Uterus (tissue), 4 donors: ENCODE measurements at places on chromosomes 7 and 10. TPM values are rescaled to one million over a fixed set of nuclear protein-coding genes. Genes with fewer than 3 reads are reported as not detected.

GRCh38 chr10:22321924-22322640 lies 1.2 kb downstream of the BMI1 start:
- H3K27ac ChIP-seq, result no peak overlapping the region
- no peaks in the 10 kb centered on the region for H3K4me1 ChIP-seq
- no peaks in the 10 kb centered on the region for H3K36me3 ChIP-seq
- no peak for DNase-seq
- peak overlapping the region; percentile 52 for H3K4me3 ChIP-seq

- no peak overlapping the region for H3K27ac ChIP-seq
- H3K36me3 ChIP-seq, result no peaks in the 10 kb centered on the region
- no peaks in the 10 kb centered on the region for H3K4me1 ChIP-seq
These were observed 59.6 kb downstream of the ATOH7 start for GRCh38 chr10:68172324-68172723.

The OR13A1 gene
- total RNA-seq, result not detected

GRCh38 chr10:97533888-97534287 lies 35.2 kb downstream of the UBTD1 start:
- no peaks in the 10 kb centered on the region for H3K36me3 ChIP-seq
- H3K27ac ChIP-seq, result no peak overlapping the region
- no peak for DNase-seq
- H3K4me3 ChIP-seq, result no peak overlapping the region
- H3K27me3 ChIP-seq, result no peaks in the 10 kb centered on the region

DNA sequence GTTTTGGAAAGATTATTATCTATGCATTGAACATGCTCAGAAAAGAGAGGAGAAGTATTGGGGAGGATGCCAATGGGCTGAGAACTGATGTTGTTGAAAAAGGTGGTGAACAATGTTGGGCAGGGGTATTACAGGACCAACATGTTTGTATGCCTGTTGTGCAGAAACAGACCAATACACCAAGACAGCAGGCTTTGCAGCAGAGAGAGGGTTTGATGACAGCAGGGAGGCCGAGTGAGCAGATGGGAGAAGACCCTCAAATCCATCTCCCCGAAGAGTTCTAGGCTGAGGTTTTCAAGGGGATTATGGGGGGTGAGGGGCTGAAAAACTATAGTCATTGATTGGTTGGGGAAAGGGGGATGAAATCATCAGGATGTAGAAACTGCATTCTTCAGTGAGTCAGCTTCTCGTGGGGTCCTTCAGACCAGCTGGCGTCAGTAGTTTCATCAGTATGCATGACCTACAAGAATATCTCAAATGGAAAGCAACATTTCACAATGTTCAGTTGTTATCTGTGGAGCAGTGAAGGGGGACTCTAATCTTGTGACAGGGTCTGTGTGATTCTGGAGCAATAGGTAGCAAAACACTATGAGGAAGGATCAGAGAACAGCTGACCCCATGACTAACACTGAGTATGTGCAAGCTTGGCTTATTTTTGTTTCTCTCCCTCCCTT lies 167.8 kb downstream of the BAMBI start:
- H3K27ac ChIP-seq, result no peak overlapping the region
- DNase-seq, result no peak
- no peaks in the 10 kb centered on the region for H3K36me3 ChIP-seq
- no peak overlapping the region for H3K4me3 ChIP-seq
- peaks cover 3% of the 10 kb centered on the region for H3K4me1 ChIP-seq

GRCh38 chr7:26279405-26279804 lies 12.3 kb upstream of the SNX10 start:
- H3K27ac ChIP-seq, result no peak overlapping the region
- no peak for DNase-seq
- H3K36me3 ChIP-seq, result no peaks in the 10 kb centered on the region
- H3K27me3 ChIP-seq, result no peaks in the 10 kb centered on the region
- no peak overlapping the region for H3K4me3 ChIP-seq

DNA sequence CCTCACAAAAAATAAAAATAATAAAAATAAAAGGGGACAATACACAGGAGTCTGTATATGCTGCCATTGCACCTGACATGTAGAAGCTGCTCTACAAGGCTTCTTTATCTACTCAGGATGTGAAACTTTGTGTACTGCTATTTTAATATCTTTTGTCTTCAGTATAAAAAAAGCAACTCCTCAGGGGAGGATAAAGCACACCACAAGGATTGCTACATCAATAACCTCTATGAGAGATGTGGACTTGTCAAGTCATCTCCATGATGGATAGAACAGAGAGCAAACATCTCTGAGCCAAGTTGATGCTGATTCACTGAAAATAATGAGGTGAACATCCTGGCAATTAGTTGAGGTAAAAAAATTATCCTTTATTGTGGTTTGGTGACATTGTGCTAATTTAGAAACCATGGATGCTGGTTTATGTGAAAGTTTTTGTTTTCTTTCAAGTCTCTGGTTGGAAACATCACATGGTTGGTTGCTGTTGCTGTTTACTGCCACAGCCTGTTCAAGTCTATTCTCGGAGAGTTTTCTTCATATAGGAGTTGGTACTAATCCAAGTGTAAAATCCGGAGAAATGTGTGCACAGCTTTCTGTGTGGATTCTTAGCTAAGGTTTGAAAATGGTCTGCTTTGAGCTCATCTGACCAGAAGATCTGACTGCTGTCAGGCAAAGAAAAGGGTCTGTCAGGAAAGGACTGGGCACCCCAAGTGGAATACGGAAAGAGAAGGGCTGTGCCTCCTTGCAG lies 1.5 kb upstream of the HECW1 start:
- DNase-seq, result no peak
- H3K36me3 ChIP-seq, result no peaks in the 10 kb centered on the region
- peaks cover 11% of the 10 kb centered on the region for H3K27me3 ChIP-seq
- H3K27ac ChIP-seq, result no peak overlapping the region
- peaks cover 17% of the 10 kb centered on the region for H3K4me1 ChIP-seq
- H3K4me3 ChIP-seq, result no peak overlapping the region

The LIPF gene
- not detected for total RNA-seq

The JCAD gene
- 25.6 TPM for total RNA-seq

DNA sequence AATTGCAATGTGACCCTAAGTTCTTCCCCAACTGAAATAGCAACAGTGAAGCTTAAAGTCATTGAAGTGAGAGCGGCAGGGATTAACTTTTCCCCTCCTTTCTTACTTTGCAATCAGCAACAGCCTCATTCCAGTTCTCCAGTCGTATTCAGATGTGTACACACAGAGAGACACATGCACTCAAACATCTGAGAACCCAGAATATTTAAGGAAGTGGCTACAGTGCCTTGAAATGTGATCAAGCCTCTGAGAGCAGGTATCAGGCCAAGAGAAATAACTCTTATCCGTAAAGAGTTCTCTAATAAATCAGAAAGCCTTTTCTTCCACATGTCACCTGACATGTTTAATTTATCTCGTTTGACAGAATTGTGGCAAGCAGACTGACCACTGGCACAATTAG lies 388.9 kb upstream of the NPVF start:
- DNase-seq, result no peak
- peak overlapping the region; percentile 84 for H3K27ac ChIP-seq
- H3K36me3 ChIP-seq, result no peaks in the 10 kb centered on the region
- no peaks in the 10 kb centered on the region for H3K4me1 ChIP-seq

GRCh38 chr7:104772405-104773345 lies 241.3 kb upstream of the KMT2E start:
- H3K4me1 ChIP-seq, result no peaks in the 10 kb centered on the region
- no peaks in the 10 kb centered on the region for H3K27me3 ChIP-seq
- no peak overlapping the region for H3K27ac ChIP-seq
- no peaks in the 10 kb centered on the region for H3K36me3 ChIP-seq
- no peak overlapping the region for H3K4me3 ChIP-seq

DNA sequence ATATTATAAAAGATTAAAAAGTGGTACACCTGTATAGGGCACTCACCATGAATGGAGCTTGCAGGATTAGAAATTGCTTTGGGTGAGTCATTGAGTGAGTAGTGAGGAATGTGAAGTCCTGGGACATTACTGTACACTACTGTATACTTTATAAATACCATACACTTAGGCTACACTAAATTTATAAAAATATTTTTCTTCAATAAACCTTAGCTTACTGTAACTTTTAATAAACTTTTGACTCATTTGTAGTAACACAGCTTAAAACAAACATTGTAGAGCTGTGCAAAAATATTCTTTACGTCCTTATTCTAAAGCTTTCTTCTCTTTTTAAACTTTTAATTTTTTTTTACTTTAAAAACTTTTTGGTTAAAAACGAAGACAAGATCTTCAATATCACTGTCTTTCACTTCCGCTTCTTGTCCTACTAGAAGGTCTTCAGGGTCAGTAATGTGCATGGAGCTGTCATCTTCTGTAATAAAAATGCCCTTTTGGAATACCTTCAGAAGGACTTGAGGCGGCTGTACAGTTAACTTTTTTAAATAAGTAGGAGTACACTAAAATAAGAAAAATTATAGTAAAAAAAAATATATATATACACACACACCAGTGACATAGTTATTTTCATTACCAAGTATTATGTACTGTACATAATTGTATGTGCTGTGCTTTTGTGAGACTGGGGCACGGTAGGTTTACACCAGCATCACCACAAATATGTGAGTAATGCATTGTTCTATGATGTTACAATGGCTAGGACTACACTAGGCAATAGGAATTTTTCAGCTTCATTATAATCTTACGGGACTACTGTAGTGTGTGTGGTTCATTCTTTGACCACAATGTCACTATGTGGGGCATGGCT lies 3.5 kb downstream of the STK31 start:
- H3K4me3 ChIP-seq, result no peak overlapping the region
- no peaks in the 10 kb centered on the region for H3K27me3 ChIP-seq
- DNase-seq, result no peak
- no peaks in the 10 kb centered on the region for H3K36me3 ChIP-seq
- no peaks in the 10 kb centered on the region for H3K4me1 ChIP-seq

The CAV1 gene
- 351 TPM for total RNA-seq

GRCh38 chr7:147564786-147565476 lies 1025.6 kb upstream of the C7orf33 start:
- DNase-seq, result no peak
- H3K4me1 ChIP-seq, result no peaks in the 10 kb centered on the region
- H3K27me3 ChIP-seq, result no peaks in the 10 kb centered on the region

The SH2D4B gene
- 1.4 TPM for total RNA-seq

DNA sequence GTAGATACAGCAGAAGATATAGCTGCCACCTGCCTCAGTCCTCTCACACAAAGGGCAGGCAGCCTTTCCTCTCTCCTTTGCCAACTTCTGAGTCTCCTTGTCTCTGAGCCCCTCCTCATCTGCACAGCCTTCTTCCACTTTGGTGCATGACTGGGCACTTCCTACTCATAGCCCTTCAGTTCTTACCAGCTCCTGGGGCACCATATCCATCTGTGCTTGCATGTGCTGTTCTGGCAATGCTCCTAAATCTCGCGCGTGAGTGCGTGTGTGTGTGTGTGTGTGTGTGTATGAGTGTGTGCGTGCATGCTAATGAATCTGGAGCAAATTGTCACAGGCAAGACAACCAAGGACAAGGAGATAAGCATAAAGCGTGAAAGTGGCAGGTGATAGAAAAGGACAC lies 1271.6 kb upstream of the SORCS1 start:
- no peaks in the 10 kb centered on the region for H3K27me3 ChIP-seq
- no peaks in the 10 kb centered on the region for H3K4me1 ChIP-seq
- no peaks in the 10 kb centered on the region for H3K36me3 ChIP-seq
- H3K4me3 ChIP-seq, result no peak overlapping the region
- no peak overlapping the region for H3K27ac ChIP-seq
- DNase-seq, result no peak

GRCh38 chr10:130044067-130045061 lies 66.3 kb downstream of the C10orf143 start:
- H3K36me3 ChIP-seq, result no peaks in the 10 kb centered on the region
- H3K27ac ChIP-seq, result no peak overlapping the region
- no peak for DNase-seq
- H3K27me3 ChIP-seq, result no peaks in the 10 kb centered on the region
- no peaks in the 10 kb centered on the region for H3K4me1 ChIP-seq

DNA sequence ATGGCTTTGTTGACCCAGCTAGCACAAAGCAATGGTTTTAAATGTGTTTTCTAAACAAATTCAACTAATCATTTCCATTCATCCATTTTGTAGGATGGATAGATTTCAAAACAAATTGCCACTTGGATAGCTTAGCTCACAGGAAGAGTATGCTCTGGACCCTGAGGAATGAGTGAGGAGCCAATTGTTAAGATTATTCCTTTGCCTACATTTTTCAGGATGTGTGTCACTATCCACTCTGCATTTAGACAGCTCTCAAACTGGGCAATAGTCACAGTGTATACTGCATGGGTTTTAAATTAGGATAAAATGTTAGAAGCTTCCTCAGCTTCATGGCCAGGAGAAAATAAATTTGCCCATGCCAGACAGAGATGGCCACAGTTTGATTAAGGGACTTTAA lies 605.6 kb upstream of the TEX47 start:
- H3K4me1 ChIP-seq, result no peaks in the 10 kb centered on the region
- H3K27ac ChIP-seq, result peak overlapping the region; percentile 55
- H3K36me3 ChIP-seq, result no peaks in the 10 kb centered on the region
- H3K4me3 ChIP-seq, result no peak overlapping the region

- H3K4me3 ChIP-seq, result no peak overlapping the region
- no peak overlapping the region for H3K27ac ChIP-seq
- H3K36me3 ChIP-seq, result no peaks in the 10 kb centered on the region
- H3K27me3 ChIP-seq, result no peaks in the 10 kb centered on the region
- no peaks in the 10 kb centered on the region for H3K4me1 ChIP-seq
These were observed 30.3 kb upstream of the TRIM24 start for GRCh38 chr7:138429577-138430250.

DNA sequence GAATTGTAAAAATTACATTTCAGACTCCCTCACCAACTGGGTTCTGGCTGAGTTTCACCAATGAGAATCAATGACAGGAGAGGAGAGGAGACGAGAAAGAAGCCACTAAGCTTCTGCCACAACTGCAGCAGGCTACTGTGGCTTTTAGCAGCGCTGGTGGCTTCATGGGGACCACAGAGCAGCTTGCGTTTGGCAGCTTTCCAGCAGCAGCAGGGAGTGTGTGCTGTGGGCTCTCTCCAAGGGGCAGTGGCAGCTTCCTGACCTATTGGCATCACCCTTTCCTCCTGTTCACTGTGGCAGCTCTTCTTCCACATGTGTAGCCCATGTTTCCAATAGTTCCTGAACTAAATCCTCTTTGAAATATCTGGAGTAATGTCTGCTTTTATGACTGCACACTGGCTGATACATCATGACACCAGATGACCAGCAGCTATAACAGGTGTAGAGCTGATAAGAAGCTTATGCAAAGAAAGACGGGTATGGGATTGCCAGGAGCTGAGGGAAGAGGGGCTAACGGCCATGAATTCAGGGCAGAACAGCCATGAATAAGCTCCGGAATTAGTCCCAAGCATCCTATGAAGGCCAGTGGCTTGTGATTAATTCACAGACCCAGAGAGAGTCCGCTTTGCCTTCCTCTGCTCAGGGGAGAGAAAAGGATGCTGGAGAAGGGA lies 46.8 kb downstream of the KCNH2 start:
- H3K27ac ChIP-seq, result no peak overlapping the region
- DNase-seq, result no peak
- H3K27me3 ChIP-seq, result no peaks in the 10 kb centered on the region
